K562 (cell line): ENCODE measurements at places on chromosomes 13 and 19.

- H3K36me3 ChIP-seq = peaks cover 31% of the 10 kb centered on the region; the same call in 1 of the 3 replicates
- H3K4me1 ChIP-seq = peaks cover 11% of the 10 kb centered on the region; the same call in 2 of the 3 replicates
- H3K27me3 ChIP-seq = no peaks in the 10 kb centered on the region
Measured at GRCh38 chr13:102771298-102772041, 2.1 kb downstream of the TEX30 start.

GRCh38 chr13:80524447-80525215 lies 183.7 kb upstream of the SPRY2 start:
- no peaks in the 10 kb centered on the region for H3K27me3 ChIP-seq
- H3K4me1 ChIP-seq = no peaks in the 10 kb centered on the region
- no peak overlapping the region for H3K27ac ChIP-seq
- no peak overlapping the region for H3K4me3 ChIP-seq
- no peaks in the 10 kb centered on the region for H3K36me3 ChIP-seq

- H3K27ac ChIP-seq = no peak overlapping the region
- no peaks in the 10 kb centered on the region; the same call in 1 of the 3 replicates for H3K4me1 ChIP-seq
- H3K36me3 ChIP-seq = no peaks in the 10 kb centered on the region
- no peaks in the 10 kb centered on the region for H3K27me3 ChIP-seq
- H3K4me3 ChIP-seq = no peak overlapping the region
- DNase-seq = no peak
Measured at GRCh38 chr19:4548238-4548584, 8.4 kb upstream of the LRG1 start.

GRCh38 chr19:37691881-37692504 lies 27.6 kb downstream of the ZNF607 start:
- H3K36me3 ChIP-seq = no peaks in the 10 kb centered on the region
- DNase-seq = peak; percentile 82
- H3K27me3 ChIP-seq = no peaks in the 10 kb centered on the region
- peak overlapping the region; percentile 36; the same call in 1 of the 3 replicates for H3K27ac ChIP-seq
- H3K4me1 ChIP-seq = peaks cover 4% of the 10 kb centered on the region; the same call in 2 of the 3 replicates

DNA sequence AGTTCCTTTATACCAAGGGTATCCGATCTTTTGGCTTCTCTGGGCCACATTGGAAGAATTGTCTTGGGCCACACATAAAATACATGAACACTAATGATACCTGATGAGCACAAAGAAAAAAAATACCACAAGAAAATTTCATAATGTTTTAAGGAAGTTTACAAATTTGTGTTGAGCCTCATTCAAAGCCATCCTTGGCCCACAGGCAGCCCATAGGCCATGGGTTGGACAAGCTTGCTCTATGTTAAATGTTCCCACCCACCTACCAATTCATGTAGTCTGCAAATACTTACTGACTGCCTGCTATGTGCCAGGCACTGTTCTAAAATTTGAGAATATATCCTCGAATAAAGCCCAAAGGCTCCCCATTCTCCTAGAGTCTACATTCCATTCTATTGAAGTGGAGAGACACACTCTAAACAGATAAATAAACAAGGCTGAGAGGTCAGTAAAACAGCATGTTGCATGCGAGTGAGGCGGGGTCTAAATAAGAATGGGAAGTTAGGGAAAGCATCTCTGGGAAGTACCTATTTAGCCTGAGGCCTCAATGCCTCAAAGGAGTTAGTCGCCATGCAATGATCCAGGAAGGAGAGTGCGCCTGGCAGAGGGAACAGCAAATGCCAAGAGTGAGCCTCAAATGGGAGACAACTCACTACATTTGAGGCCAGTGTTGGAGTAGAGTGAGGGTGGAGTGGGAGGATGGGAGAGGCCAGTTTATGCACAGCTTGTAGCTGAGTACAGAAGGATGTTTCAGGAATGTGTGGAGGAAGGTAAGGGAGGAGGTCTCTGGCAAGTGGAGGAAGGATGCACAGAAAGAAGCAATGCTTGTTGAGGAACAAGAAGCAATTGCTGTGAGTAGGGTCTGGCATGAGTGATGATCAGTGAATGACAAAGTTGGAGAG lies 52.5 kb upstream of the CLDN10 start:
- H3K27ac ChIP-seq = no peak overlapping the region
- H3K27me3 ChIP-seq = peaks cover 10% of the 10 kb centered on the region
- no peak for DNase-seq

GRCh38 chr19:49566302-49566701 lies 14.1 kb downstream of the NOSIP start:
- peaks cover 15% of the 10 kb centered on the region for H3K4me1 ChIP-seq
- peaks cover 19% of the 10 kb centered on the region for H3K36me3 ChIP-seq
- no peak overlapping the region for H3K27ac ChIP-seq
- DNase-seq = no peak
- H3K27me3 ChIP-seq = no peaks in the 10 kb centered on the region

DNA sequence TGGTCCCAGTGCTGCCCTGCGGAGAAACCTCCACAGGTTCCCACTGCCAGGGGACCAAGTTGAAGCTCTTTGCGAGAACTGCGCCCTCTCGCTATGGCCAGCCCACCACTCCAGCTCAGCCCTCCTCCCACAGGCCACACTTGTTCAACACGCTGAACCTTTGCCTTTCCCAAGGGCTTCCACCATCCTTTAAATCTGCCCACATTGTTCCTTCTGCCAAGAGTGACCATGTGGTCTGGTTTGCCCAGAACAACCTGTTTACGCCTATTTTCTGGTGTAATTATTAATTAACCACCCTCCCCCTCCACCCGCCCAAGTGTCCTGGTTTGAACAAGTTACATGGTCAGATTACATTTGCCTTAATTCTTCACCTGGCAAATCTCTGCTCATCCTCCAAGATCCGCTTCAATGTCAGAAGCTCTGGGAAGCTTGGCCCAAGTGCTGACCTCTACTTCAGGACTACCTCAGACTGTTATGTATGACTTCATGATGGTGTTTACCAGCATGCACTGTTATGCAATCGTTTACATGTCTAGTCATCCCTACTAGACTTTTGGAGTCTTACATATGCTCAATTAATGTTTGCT lies 12.0 kb upstream of the USP12 start:
- DNase-seq = no peak
- no peaks in the 10 kb centered on the region for H3K36me3 ChIP-seq
- H3K27me3 ChIP-seq = no peaks in the 10 kb centered on the region
- peaks cover 6% of the 10 kb centered on the region; the same call in 1 of the 2 replicates for H3K4me1 ChIP-seq
- peak overlapping the region; percentile 60; the same call in 2 of the 3 replicates for H3K27ac ChIP-seq

- H3K4me3 ChIP-seq = peak overlapping the region; percentile 0; the same call in 1 of the 2 replicates
- H3K36me3 ChIP-seq = no peaks in the 10 kb centered on the region
- peak overlapping the region; percentile 23; the same call in 1 of the 3 replicates for H3K27ac ChIP-seq
Measured at GRCh38 chr19:2552859-2553258, 76.9 kb downstream of the GADD45B start.

DNA sequence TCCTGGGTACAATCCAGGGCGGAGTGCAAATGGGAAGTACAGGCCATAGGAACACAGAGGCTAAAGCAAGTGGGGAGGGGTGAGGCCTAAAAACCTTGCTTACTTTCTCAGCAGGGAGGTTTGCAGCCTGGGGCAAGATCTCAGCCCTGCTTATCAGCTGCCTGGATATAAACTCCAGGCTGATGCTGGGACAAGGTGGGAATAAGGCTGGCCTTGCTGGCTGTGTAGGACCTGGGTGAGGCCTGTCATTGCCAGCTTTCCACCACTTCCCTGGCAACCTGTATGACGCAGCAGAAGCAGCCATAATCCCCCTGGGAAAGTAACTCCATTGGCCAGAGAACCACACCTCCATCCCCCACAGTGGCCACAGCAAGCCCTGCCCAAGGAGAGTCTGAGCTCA lies 279.1 kb upstream of the ATXN8OS start:
- no peak overlapping the region for H3K27ac ChIP-seq
- no peaks in the 10 kb centered on the region for H3K27me3 ChIP-seq
- no peaks in the 10 kb centered on the region for H3K4me1 ChIP-seq
- no peak overlapping the region for H3K4me3 ChIP-seq
- H3K36me3 ChIP-seq = no peaks in the 10 kb centered on the region

GRCh38 chr19:19619849-19620210 lies 1.3 kb upstream of the PBX4 start:
- H3K36me3 ChIP-seq = no peaks in the 10 kb centered on the region
- no peak overlapping the region for H3K4me3 ChIP-seq
- no peak for DNase-seq

- H3K27me3 ChIP-seq = no peaks in the 10 kb centered on the region
- no peak for DNase-seq
- H3K4me1 ChIP-seq = no peaks in the 10 kb centered on the region
- H3K36me3 ChIP-seq = no peaks in the 10 kb centered on the region
Measured at GRCh38 chr13:105278943-105279381, 1256.5 kb downstream of the EFNB2 start.

DNA sequence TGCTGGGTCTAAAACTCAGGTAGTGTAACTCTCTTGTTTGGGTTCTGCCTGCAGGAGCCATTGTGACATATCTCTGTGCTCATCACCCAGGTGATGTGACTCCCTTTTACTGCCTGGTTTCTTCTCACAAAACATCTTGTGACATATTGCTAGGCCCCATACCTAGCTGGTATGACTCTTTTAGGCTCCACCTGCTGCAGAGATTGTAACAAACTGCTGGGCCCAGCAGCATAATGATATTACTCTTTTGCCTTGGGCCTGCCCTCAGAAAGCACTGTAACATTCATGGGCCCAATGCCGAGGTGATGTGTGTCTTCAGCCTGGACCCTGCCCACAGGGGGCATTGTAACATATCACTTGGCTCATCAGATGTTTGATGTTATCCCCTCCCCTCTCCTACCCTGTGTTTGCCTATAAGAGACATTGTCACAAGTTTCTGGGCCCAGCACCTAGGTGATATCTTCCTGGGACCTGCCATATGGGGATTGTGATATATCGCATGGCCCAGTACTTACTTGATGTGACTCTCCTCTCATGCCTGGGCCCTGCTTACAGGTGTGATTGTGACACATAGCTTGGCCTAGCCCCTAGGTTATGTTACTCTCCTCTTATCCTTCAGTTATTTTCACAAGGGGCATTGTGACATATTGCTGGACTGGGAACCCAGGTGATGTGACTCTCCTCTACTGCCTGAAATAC lies 18.0 kb upstream of the ZNF681 start:
- no peak overlapping the region for H3K4me3 ChIP-seq
- no peak overlapping the region for H3K27ac ChIP-seq
- H3K27me3 ChIP-seq = no peaks in the 10 kb centered on the region
- no peak for DNase-seq

DNA sequence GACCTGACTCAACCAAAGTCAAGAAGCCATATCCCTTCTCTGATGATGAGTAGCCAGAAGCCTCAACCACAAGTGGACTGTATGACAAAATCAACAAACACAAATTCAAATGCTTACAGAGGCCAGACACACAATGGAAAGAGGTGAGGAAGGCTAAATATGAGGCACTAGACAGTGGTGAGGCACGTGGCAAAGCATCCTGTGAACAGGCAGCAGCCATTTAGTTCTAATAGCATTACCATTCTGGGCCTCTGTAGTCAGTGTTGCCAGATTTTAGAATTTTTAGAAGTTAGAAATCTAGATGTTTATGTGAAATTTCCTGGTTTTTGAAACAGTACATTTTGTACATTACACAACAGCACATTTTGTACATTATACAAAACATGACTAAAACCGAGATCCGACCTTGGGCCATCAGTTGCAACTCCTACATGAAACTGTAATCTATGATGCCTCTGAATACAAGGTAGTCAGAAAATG lies 403.3 kb downstream of the COG6 start:
- H3K36me3 ChIP-seq = no peaks in the 10 kb centered on the region
- H3K27ac ChIP-seq = no peak overlapping the region
- H3K4me3 ChIP-seq = no peak overlapping the region
- H3K27me3 ChIP-seq = no peaks in the 10 kb centered on the region
- no peak for DNase-seq
- H3K4me1 ChIP-seq = no peaks in the 10 kb centered on the region

DNA sequence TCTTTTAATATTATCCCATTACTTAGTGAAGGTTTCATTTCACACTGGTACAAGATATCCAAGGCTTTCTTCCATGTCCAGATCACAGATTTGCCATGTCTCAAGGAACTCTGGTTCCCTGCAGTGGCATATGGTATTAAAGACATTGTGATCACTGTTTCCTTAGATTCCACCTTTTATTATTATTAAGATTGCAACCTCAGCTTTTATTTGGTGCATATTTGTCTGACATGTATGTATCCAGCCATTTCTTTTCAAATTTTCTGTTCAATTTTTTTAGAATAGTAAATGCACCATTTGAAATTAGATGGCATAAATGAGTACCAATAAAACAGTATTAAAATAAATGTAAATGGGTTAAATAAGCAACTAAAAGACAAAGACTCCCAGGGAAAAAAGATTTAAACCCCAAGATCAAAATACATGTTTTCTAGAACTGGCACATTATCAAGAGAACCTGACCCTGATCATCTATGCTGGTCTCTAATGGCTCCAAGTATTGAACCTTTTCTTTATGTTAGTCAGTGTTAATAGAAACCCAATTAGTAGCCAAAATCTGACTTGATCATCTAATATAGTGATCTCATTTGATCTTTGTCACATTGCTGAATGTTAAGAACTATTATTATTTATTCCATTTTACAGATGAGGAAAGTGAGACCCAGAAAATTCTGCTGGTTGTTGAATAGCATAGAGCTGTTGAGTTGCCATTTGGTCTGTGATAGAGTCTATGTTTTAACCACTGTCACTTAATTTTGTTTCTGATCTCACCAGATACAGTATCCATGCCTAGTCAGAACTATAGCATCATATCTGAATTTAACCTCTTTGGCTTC lies at the start of gene OR10H4:
Gene OR10H4, plus strand, starts transcription at position 786 of the 836 bp plus-strand sequence. Its CDS starts 0 bp downstream, at position 786.
- H3K36me3 ChIP-seq = no peaks in the 10 kb centered on the region
- H3K4me3 ChIP-seq = no peak within 1 kb of the TSS
- no peaks in the 10 kb centered on the region for H3K4me1 ChIP-seq
- DNase-seq = no peak

DNA sequence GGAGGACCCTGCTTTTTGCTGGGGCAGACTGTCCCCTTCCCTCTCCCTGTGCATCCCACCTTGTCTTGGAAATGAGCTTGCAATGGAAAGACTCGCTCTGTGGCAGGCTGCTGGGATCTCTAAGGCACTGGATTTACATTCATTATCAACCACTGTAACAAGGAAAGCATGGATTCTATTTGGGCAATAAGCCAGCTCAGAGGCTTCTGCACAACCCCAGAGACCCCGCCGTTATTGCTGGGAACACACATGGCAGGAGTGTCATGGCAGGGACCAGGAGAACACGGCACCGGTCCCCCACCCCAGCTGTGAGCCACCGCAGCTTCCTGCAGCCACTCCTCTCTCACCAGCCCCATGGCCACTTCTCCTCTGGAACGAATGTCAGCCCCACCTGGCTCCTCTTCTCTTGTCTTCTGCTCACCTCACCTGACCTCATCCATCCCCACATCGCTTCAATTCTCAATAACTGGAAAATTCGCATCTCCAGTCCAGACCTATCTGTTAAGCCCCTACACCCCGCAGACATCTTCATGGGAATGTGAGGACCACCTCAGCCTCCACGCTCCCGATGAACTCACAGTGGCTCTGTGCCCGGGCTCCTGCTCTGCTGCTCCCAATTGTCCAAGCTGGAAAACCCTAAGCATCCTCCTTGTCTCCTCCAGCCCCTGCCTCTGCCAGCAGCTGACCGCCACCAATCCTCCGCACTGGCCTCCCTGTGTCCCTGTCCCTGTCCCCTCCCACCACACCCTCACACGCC lies 181.5 kb downstream of the USP12 start:
- peaks cover 7% of the 10 kb centered on the region for H3K4me1 ChIP-seq
- H3K27me3 ChIP-seq = peaks cover 4% of the 10 kb centered on the region
- H3K36me3 ChIP-seq = no peaks in the 10 kb centered on the region
- no peak overlapping the region for H3K27ac ChIP-seq

GRCh38 chr19:2040647-2041432 lies 10.2 kb downstream of the MKNK2 start:
- H3K27me3 ChIP-seq = no peaks in the 10 kb centered on the region
